ENCODE measurements at places on chromosomes 11 and 22.

GRCh38 chr11:103903621-103904323 is 132.7 kb upstream of the DDI1 start:
- no peaks in the 10 kb centered on the region for H3K36me3 ChIP-seq
- no peak for DNase-seq
- H3K27me3 ChIP-seq, result no peaks in the 10 kb centered on the region
- H3K27ac ChIP-seq, result no peak overlapping the region

DNA sequence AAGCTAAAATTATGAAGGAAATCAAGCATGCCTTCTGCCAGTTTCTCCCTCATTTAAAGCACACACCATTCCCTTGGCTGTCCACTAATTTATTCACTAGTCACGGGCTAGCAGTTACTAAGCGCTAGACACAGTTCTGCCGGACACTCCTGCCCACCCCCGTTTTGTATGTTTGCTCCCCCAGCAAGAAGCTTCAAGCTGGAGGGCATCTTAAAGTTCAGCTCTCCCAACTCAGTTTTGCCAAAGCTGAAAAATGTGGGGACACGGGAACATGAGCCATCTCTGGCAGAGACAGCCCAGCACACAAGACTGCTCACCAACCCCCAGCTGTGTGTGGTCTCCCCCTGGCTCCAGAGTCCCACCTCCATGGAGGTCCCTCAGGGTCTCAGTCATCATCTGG is 263.6 kb downstream of the BRD1 start:
- DNase-seq, result no peak
- peaks cover 5% of the 10 kb centered on the region for H3K4me1 ChIP-seq
- no peaks in the 10 kb centered on the region for H3K36me3 ChIP-seq
- no peaks in the 10 kb centered on the region for H3K27me3 ChIP-seq
- H3K27ac ChIP-seq, result no peak overlapping the region

DNA sequence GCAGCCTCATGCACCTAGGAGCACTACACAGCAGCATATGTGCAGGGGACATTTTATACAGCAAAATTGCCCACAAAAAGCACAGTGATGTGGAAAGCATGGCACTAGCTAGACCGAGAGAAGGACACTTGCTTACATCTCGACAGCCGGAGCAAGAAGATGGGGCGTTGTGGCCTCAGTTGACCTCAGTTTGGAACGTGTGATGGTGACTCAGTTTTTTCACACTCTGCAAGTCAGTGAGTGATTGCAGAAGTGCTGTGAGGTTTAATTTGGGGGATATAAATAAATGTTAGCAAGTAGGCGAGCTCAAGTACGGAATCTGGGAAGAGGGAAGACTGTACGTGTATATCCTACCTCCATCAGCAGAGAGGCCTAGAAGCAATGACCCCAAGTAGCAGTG is 23.3 kb downstream of the LRP5 start:
- H3K4me1 ChIP-seq, result peaks cover 46% of the 10 kb centered on the region
- DNase-seq, result no peak
- H3K27ac ChIP-seq, result no peak overlapping the region

DNA sequence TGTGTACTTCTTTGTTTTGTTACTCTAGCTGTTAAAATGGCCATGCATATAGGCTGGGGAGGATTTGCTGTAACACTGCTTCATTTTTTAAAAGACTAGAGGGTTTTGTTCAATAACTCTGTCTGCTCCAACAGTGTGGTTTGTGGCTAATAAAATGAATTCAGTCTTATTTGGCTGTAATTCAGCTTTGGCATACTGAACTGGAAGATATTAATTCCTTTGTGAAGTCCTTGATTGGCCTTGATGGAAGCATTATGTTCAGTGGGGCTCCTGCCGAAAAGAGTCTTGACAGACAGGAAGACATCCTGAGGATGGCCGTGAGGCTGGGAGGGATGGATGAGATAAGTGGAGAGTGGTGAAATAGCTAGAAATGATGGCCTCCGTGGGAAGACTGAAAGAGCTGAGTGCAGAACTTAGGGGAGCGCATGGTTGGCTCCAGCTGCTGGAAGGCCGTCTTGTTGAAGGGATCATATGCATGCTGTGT is 44.8 kb upstream of the MYO18B start:
- H3K4me1 ChIP-seq, result no peaks in the 10 kb centered on the region
- H3K27ac ChIP-seq, result no peak overlapping the region
- no peaks in the 10 kb centered on the region for H3K27me3 ChIP-seq
- DNase-seq, result no peak
- H3K4me3 ChIP-seq, result no peak overlapping the region

DNA sequence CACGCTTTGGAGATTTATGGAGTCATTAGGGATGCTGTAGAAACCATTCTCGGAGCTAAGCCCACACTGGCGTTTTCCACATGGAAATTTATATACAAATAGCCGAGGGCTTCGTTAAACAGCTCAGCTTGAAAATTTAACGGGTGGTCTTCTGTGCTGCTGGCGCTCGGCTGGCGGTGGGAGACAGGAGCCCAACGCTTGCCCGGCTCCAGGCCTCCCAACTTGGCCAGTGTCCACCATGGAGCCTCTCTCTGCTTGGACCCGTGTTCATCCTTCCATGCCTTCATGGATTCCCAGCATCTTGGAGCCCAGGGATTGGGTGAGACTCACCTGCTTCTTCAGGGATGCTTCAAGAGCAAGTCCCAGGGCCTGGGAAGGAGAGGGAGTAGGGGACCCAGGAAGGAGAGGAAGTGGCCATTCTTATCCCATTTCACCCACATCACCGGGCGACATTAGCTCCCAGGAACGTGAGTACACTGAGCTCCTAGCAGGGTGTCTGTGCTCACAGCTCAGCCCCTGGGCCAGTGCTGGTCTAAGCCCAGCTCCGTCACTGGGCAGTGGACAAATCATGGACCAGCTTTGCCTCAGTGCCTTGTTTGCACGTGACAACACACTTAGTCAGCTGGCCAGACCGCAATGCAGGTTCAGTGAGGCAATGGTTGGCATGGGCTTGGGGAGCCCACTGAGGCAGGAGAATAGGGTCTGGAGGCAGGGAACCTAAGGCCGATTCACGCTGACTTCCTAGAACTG is 944.3 kb downstream of the BRD1 start:
- H3K27ac ChIP-seq, result no peak overlapping the region
- no peaks in the 10 kb centered on the region for H3K27me3 ChIP-seq
- no peak for DNase-seq
- H3K4me3 ChIP-seq, result no peak overlapping the region
